Stimulated activated CD4-positive, alpha-beta T cell treated with anti-CD3 and anti-CD28 coated beads, Interleukin-1b, Interleukin-23, amount 100 ng/mL, for 1 hour (primary cell): ENCODE measurements at places on chromosomes 13 and 19.

GRCh38 chr13:77000475-77000874 is 8.6 kb downstream of the CLN5 start:
- DNase-seq, result no peak

DNA sequence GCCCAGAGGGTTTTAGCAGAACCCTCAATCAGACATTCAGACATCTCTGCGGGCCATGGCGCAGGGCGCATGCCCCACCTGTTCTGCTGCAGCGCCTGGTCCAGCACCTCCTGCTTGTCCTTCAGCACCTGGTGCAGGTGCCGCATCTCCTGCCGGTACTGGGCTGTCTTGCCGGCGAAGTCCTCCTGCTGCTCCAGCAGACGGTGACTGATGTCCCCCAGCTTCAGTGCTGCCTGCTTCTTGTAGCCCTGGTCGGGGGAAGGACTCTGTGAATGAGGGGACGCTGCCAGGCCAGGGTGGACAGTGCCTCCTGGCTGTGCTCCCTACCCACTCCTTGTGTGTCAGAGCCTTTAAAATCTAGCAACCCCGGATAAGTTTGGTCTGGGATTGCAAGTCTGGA is 12.2 kb upstream of the SLC7A9 start:
- no peak for DNase-seq

- DNase-seq, result no peak
Measured at GRCh38 chr19:28405346-28405742, 807.6 kb downstream of the UQCRFS1 start.

- no peak for DNase-seq
Measured at GRCh38 chr19:23823952-23824389, 65.3 kb upstream of the ZNF681 start.

DNA sequence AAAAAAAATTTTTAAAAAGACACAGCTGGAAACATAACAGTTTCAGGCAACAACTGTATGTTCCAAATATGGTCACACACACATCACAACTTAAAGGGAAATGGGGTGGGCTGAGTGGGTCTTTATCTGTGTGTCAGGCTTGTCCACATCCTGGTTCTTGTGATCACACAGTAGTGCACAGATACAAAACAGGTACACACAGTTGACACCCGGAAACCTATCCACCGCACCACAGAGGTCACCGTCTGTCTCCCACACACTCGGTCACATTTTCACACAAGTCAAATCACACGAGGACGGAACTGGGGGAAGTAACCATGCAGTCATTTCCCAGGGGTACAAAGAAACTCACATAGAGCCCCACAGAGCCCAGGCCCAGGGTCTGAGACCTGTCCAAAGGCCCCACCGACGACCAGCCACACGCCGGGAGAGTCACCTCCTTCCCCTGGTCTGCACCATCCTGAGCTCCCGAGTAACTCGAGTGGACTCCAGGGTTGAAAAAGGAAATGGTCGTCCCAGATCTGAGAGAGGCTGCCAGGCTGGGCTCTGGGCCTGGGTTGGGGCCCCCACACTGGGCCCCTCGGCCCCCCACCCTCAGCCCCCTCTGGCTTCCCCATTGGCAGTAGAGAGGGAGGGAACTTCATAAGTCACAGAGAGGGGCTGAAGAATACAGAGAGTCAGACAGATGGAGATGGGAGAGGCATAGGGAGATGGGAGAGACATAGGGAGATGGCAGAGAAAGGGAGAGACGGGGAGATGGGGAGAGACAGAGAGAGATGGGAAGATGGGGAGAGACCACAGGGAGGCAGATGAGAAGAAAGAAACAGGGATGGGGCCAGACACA is 1.3 kb upstream of the PPAN start:
- peak; percentile 63 for DNase-seq

DNA sequence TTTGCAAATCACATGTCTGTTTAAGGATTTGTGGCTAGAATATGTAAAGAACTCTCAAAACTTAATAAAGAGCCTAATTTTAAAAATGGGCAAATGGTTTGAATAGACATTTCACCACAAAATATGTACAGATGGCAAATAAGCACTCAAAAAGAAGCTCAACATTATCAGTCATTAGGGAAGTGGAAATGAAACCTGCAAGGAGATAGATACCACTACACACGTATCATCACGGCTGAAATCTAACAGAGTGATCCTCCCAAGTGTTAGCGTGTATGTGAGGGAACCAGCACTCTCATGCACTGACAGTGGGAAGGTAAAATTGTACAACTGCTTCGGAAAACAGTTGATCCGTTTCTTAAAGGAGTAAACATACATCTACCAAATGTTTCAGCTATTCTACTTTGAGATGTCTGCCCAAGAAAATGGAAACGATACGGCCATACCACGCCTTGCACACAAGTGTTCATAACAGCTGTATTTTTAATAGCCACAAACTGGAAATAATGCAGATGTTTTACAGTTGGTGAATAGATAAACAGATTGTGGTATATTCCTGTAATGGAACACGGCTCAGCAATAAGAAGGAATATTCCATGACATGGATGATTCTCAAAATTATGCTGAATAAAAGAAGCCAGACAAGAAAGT is 14.5 kb downstream of the ARHGEF7 start:
- no peak for DNase-seq

GRCh38 chr13:95588721-95589120 is 36.2 kb downstream of the CLDN10 start:
- DNase-seq, result no peak

GRCh38 chr13:32969516-32969941 is 46.7 kb upstream of the KL start:
- DNase-seq, result no peak

GRCh38 chr13:29835280-29836061 is 14.9 kb downstream of the UBL3 start:
- DNase-seq, result no peak

- no peak for DNase-seq
Measured at GRCh38 chr19:32421589-32422361, 16.2 kb downstream of the DPY19L3 start.

- DNase-seq, result no peak
Measured at GRCh38 chr13:49932066-49932465, 4.1 kb downstream of the SPRYD7 start.

- no peak for DNase-seq
Measured at GRCh38 chr13:50892210-50892944, 17.2 kb upstream of the RNASEH2B start.

- DNase-seq, result no peak
Measured at GRCh38 chr13:21413013-21413412, 46.1 kb downstream of the ZDHHC20 start.

DNA sequence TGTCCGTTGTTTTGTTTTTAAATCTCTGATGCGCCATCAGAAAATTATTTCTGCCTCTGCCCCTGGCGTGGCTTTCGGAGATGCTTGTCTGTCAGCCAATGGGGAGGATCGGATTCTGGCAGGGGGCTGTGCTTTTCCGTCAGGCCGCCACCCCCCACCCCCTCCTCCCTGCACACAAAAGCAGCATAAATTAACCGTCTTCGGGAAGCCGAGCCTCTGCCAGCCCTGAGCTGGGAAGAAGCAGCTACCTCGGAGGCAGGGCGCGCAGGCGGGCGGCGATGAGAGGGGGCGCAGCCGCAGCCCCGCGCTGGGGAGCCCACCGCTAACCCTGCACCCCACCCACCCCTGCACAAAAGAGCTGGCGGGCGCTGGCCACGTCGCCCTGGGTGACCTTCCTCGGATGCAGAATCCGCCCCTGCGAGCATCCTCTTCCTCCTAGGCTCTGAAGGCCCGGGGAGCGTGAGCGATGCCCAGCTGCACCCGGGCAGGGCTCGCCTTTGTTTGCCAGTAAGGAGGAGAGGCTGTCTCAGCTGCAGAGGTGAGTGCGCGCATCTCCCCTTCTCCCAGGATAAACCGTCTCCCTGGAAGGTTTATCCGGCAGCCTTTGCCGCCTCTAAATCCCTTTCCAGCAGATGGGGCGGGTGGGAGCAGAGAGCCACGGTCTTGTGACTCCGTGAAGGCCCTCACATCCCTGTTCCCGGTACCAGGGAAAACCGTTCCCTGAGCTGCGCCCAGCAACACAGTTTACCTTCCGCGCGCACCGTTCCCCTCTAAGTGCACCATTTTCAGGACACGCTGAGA is at the start of gene ATCAY:
Gene ATCAY, plus strand, starts transcription at position 215 of the 801 bp plus-strand sequence. CDS start 5,083 bp downstream, outside the sequence.
- no peak for DNase-seq

- no peak for DNase-seq
Measured at GRCh38 chr13:105202354-105202753, 1333.1 kb downstream of the EFNB2 start.

- DNase-seq, result no peak
Measured at GRCh38 chr19:9130965-9131364, 4.2 kb upstream of the OR7G3 start.

DNA sequence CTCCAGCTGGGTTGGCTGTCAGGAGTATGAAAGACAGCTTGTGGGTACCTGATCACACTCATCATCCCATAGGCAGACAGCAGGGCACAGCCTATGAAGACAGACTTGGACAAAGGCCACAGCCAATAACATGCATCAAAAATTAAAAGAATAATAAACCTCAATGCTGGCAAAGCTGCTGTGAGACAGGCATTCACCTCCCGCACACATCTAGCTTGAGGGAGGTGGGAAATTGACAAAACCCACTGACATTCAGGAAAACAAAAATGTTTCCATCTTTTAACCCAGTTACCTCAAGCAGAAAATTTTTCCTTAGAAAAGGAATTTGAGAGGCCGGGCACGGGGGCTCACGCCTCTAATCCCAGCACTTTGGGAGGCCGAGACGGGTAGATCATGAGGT is 14.4 kb downstream of the IL12RB1 start:
- no peak for DNase-seq

GRCh38 chr13:97359181-97360057 is 74.5 kb upstream of the RAP2A start:
- DNase-seq, result no peak

- DNase-seq, result no peak
Measured at GRCh38 chr19:51257471-51257870, 6.6 kb downstream of the SIGLECL1 start.

DNA sequence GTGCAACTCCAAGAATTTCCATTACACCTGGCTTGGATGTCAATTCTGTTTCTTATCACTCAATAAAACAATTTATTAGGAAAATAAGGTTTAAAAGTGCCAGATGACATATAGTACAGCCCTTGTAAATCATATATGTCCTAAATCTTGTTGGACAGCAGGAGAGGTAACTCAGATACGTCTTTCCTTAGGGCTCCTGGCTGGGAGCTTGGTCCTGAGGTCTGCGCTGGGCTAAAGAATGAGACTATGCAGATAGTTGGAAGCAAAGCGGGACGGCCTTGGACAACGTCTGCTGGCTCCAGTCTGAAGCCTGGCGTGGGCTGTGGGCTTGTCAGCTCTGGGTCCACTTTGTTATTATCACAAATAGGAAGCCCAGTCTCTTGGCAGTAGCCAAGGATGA is 377.0 kb downstream of the DLEU7 start:
- DNase-seq, result no peak

DNA sequence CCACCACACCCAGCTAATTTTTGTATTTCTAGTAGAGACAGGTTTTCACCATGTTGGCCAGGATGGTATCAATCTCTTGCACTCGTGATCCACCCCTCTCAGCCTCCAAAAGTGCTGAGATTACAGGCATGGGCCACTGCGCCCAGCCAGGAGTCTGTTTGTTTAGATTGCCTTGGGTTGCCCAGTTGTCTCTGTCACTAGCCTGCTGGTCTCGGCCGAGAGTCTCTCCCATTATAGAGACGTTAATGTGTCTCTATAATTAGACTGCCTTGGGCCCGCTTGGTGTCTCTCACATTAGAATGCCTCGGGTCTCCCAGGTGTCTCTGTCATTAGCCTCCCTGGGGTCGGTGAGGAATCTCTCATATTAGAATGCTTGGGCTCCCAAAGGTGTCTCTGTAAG is 1533.6 kb downstream of the UQCRFS1 start:
- no peak for DNase-seq

GRCh38 chr19:13417054-13417453 is 89.2 kb downstream of the CACNA1A start:
- no peak for DNase-seq

DNA sequence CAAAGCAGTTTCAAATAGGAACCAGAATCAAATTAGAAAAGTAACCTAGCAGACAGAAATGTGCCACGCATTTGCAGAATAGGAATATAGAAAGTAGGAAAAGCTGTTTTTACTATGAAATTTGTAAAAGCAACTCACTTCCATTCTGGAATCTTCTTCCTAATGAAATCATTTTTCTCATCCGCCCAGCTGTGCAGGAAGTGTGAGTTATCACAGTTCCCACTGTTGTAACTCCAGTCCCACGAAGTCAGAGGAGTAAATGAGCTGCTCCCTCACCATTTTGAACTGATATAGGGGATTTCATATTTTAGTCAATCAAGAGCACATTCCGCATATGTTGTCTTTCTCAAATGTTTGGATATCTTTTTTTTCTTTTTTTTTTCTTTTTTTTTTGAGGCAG is 230.8 kb downstream of the TBC1D4 start:
- no peak for DNase-seq

DNA sequence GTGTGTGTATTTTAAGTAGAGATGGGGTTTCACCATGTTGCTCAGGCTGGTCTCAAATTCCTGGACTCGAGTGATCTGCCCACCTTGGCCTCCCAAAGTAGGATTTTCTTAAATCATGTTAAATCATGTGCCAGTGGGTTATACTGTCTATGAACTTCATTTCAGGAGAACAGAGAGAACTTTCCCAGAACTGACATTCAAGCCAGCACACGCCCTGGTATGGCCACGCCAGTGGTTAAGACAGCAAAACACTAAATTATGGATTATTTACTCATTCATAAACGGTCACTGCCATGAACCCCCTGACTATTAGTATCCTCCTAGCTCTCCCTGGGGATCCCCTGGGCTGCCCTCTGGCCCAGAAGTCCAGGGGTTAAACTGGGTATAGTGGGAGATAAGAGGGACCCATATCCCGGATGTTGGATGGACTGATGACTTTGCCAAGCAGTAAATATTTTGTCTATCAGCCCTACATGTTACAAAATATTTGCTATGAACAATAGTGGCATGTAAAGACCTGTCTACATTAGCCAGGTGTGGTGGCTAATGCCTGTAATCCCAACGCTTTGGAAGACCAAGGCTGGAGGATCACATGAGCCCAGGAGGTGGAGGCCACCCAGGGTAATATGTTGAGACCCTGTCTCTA is 16.1 kb upstream of the STRN4 start:
- DNase-seq, result no peak

DNA sequence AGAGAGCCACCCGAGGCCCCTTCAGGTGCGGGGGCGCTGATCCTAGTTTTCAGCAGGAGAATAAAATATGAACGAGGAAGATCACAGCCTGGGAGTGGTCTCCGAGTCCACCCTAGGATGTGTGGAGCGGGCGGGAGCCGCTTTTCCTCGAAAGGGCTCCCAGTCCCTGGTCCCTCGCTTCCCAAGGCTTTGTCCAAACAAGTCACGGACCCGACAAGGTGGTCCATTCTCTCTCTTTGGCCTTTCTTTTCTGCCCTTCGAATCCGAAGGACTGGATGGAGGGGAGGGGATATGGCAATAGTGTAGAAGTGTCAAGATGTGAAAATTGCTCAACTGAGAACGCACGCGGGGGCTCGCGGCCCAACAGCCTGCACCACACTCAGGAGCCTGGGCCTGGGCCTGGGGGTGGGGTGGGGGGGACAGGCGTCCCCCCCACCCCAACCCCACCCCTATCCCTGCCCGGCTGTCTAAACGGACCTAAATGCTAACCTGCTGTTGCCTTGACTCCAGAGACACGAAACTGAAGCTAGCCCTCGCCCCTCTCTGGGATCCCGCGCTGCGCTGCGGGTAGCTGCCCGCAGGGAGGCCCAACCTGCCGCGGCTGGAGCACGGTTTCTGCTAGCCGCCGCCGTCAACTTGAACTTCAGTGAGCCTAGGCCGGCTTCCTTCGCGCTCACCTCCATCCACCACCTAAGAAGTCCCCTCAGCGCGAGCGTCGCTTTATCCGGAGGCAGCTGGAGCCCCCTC is 7.1 kb downstream of the ZIC2 start:
- no peak for DNase-seq
